ENCODE measurements at places on chromosomes 12 and 14.

DNA sequence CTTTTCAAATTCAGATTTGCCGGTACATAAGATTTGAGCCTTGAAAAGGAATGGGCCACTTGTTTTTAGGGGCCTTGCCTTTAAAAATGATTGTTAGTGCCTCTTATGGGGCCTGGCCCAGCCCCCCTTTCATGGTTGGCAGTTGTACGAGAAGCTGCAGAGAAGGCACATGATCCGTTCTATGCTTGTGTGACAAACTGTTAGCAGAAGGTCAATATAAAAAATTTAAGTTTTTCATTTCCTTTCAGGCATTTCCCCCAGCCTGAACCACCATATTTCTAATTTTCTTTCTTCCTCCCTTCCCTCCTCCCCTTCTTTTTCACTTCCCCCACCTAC, 119.1 kb downstream of the PLXNC1 start:
- DNase-seq = no peak

GRCh38 chr12:44286336-44286735, 450.5 kb downstream of the TMEM117 start:
- DNase-seq = no peak

- no peak for DNase-seq
These were observed 257.0 kb downstream of the DPF3 start for GRCh38 chr14:72636871-72637270.

DNA sequence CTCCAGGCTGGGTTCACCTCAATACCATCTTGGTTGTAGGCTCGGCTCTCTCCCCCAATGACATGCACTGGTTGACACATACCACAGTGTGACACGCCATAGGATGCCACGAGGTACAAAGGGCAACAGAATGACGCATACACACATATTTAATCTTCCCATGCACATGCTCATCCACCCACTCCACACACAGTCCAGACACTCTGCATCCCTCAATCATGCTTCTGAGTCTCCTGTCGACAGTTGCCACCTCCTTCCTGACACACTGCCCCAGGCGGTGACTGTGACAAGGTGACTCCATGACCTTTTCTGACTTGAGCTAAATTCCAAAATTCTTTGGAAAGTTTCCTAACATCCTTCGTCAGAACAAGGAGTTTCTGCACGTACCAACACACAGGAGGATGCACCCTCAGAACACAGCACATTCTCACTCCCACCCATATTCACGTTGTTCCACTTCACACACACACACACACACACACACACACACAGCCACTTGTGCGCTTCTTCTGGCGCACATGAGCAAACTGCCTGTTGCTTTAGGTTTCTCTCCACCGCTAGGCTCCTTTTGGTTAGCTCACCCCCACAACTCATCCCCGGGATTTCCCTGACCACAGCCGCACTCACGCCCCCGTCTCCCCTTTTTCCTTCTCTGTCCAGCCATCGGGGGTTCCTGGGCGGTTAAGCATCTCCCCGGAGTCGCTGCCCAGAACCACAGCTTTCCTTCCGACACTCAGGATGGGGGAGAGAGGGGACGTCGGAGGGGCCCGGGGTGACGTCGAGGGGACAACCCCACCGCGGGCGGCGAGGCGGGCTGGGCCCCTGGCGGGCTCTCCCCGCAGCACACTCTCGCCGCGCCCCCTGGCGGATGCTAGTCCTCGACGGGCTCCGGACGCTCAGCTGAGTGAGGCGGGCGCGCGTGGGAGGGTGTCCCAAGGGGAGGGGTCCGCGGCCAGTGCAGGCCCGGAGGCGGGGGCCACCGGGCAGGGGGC, 536 bp upstream of the WNT1 start:
- DNase-seq = peak; percentile 86

- no peak for DNase-seq
These were observed 247.4 kb downstream of the EFCAB11 start for GRCh38 chr14:89707086-89707485.

DNA sequence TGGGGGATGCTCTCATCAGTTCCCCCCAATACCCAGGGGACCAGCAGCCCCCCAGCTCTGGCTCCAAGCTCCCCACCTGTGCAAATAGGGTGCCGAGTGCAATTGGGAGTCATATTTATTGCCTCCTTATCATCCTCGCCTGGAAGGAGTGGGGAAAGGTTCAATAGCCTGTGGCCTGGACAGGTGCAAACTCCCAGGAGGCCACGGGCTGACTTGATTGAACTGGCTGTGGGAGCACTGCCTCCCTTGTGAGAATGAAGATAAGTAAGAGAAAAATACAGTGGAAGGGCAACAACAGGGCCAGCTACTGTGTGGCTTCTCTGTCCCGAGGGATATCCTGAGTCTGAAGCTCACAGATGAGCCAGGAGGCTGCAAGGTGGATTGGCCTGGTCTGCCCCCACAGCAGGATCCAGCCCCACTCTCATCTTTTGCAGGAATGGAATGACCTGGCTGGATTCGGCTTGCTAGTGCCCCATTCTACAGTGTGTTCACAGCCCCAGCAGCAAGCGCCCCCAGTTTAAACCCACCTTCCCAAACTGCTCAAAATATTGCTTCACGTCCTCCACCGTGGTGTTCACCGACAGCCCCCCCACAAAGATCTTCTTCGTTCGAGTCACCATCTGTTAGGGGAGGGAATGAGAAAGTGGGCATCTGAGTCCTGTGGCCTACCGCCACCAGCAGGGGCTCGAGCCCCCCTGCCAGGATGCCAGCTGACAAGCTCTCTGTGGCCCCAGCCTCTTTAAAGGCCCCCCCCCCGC, 6.3 kb downstream of the MSI1 start:
- no peak for DNase-seq

GRCh38 chr12:50928392-50928791, 24.0 kb upstream of the HIGD1C start:
- no peak for DNase-seq

DNA sequence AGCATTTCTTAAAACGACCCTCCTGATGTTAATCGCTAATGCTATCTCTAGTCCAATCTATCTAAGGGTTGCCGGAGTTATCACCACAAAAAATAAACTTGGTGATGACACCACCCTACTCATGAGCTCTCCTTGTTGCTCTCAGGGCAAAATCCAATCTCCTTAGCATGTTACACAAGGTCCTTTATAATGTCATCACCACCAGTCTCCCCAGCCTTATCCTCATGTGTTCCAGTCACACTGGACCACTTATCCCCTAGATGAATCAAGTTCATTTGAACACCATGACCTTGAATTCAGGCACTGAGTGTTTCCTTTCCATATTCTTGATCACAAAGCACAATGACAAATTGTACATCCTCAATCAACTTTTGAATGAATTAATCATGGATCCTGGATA, 19.0 kb upstream of the DRAM1 start:
- DNase-seq = no peak

DNA sequence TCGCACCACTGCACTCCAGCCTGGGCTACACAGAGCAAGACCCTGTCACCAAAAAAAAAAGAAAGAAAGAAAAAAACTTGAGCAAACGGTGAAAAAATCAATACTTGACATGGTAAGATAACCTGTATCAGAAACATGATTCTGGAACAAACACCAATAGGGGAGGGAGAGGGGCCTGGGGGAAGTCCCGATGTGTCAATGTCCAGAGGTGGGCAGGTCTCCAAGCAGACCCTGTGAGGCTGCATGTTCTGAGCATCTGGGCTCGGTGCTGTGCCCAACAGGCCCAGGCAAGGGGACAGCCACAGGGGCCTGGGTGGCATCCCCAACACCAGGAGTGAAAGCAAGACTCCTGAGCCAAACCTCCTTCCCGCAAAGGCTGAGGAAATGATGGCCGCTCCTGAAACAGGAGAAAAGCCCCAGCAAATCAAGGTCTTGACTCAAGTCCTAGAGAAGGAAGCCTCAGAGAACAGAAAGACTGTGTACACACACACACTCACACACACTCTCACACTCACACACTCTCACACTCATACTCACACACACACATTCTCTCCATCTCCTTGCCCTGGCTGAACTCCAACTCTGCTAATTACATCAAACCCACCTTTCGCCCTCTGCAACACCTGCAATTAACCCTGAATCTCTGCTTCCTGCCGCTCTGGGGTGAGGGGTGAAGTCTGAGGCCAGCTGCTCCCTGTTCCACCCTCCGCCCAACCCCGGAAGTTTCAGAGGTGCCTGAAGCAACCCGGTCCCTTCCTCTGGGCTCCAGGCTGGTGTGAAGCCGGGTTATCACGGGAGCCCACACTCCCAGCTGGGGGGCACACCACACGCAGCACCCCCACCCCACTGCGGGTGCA, 20.4 kb downstream of the CCDC88C start:
- DNase-seq = peak; percentile 89

GRCh38 chr12:38934686-38935085, 29.3 kb upstream of the CPNE8 start:
- no peak for DNase-seq

- DNase-seq = no peak
These were observed 40.1 kb upstream of the PARP11 start for GRCh38 chr12:3913278-3913677.

DNA sequence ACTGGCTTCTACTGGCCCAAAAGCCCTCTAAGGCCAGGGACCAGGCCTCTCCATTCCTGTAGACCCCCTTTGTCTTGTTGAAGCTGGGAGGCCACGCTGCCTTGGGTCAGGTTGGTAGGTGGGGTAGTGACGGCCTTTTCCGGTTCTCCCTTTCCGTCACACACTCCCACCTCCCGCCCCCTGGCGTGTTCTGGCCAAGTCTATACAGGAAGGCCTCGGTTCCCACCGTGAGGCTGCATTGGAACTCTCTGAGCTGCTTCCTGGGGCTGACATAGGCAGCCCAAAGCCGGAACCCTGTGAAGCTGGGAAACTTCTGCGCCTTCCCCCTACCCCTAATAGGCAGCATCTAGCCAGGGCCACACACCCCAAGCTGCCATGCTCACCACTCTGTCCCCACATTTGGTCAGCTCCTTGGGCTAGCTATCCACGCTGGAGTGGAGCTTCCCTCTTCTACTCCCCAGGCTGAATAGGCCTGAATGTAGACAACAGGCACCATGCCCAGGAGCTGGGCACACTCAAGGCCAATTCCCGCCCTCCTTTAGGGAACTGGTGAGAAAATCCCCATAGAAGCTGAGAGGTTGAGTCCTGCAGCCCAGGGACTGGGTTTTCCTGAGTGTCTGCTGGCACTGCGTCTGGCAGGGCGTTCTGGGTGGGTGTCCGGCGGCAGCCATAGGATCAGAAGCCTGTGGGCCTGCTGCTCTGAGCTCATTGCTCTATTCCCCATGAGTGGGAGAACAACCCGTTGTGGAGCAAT, 35.7 kb downstream of the RIN3 start:
- DNase-seq = no peak

DNA sequence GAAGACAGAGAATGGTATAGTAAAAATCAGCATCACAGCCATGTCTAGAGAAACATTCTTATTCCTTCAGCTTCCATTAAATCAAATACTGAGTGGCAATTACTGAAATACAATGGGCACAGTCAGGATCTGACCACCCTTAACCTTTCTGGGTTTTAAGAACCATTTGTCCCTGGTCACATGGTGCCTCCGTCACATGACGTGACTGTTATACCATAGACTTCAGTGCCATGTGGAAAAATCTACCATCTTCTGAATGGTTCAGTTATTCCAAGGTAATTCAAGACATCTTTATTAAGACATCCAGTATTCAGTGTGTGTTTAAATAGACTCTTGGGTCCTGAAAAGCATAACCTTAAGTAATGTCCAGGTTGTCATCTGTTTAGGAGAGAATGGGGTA, 553.1 kb upstream of the FLRT2 start:
- no peak for DNase-seq

- DNase-seq = no peak
These were observed 118.2 kb upstream of the TMCC3 start for GRCh38 chr12:94768398-94769046.

- DNase-seq = no peak
These were observed 32.6 kb upstream of the PLEKHG3 start for GRCh38 chr14:64671591-64671990.

DNA sequence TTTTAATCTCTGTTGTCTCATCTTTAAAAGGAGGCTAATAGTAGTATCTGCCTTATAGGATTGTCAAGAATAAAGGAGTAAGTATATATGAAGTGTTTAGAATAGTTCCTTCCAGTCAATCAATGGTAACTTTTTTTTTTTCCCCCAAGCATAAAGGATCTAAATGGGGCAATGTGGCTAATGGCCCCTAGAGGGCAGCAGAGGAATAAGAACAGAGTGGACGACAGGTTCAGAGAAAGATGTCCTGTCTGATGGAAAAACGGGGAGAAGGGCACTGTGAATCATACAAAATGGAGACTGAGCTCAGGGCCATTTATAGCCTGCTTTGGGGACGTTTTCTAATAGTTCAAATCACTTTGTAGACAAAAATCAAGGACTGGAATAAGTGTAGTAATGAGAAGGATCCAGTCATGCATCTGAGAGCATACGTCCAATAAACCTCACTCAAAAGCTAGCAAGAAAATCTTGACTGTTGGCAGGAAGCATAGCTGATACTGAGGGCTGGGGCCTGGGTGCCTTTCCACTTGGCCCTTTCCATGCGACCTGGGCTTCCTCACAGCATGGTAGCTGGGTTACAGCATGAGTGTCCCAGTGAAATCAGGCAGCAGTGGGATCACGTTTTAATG, 51.3 kb downstream of the IFNG-AS1 start:
- DNase-seq = peak; percentile 73

DNA sequence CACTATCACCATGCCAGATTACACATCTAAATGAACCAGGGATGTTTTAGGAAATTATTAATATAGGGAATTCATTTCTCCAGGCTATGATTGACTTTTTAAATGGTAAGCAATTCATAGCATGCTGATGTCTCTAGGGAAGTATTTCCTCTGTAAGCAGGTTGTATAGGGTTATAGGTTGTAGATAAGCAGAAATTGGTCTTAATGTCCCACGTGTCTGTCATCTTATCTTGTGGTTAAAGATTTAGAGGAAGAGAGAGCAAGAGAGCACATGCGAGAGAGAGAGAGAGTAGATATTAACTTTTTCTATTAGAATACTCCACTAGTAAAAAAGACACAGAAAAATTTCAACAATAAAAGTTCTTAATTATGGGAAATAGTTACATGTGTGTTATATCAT, 32.6 kb downstream of the TRHDE start:
- no peak for DNase-seq

DNA sequence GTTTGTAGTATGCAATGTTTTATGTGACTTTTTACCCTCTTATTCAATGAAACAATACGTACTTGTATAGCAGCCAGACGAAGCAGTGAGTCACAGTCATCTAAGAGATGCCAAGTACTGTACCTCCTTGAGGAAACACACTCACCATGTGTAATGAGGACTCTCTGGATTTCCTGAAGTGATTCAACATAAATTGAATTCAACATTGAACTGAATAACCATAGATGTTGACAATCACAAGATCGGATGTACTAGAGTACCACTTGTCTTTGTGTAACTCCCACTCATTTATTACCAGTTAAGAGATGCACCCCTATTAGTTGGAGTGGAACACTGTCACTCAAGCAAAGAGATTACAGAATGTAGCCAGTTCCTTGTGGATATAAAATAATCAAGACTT, 175.2 kb upstream of the HMGA2 start:
- DNase-seq = no peak

DNA sequence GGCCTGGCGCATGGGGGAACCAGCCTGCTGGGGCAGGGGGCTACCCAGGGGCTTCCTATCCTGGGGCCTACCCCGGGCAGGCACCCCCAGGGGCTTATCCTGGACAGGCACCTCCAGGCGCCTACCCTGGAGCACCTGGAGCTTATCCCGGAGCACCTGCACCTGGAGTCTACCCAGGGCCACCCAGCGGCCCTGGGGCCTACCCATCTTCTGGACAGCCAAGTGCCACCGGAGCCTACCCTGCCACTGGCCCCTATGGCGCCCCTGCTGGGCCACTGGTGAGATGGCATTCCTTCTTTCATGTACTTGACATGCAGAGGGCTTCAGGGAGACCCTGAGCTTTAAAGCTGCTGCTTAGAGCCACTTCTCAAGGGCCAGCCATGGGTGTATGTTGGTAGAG, 9.0 kb downstream of the LGALS3 start:
- DNase-seq = no peak
